ENCODE measurements at places on chromosomes 3 and 15. TPM values are rescaled to one million over a fixed set of nuclear protein-coding genes. Genes with fewer than 3 reads are reported as not detected.
A peak's percentile ranks its signal among the peaks of the same experiment; 100 is the strongest.

Gene TUSC7
- not detected for total RNA-seq

Gene TNNC1
- total RNA-seq, result 2.1 TPM

Gene GHSR
- total RNA-seq, result not detected

Gene SEMA3F
- total RNA-seq, result not detected

Gene SERINC4
- total RNA-seq, result 0.21 TPM

Gene KNG1
- not detected for total RNA-seq

Gene WNT5A
- not detected for total RNA-seq

Gene SLCO2A1
- total RNA-seq, result not detected

Gene STRC
- 0.52 TPM for total RNA-seq

DNA sequence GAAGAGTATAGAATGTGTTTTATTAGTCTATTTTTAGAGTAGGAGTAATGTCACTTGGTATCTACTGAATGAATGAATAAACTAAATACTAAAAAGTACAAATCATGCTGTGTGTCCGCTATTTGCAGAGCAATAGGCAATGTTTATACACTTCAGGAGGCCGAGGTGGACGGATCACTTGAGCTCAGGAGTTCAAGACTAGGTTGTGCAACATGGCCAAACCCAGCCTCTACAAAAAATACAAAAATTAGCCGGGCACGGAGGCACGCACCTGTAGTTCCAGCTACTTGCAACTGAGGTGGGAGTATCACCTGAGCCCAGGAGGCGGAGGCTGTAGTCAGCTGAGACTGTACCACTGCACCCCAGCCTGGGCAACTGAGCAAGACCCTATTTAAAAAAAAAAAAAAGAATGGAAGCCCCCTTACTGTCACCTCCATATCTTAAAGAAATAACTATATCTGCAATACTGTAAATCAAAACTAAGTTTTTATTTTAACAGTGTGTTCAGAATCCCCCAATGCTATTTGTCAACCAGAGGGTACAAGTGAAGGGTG lies 98.4 kb downstream of the DHX30 start:
- H3K4me1 ChIP-seq, result peaks cover 6% of the 10 kb centered on the region
- DNase-seq, result no peak
- H3K4me3 ChIP-seq, result no peak overlapping the region
- H3K36me3 ChIP-seq, result peaks cover 26% of the 10 kb centered on the region
- no peaks in the 10 kb centered on the region for H3K27me3 ChIP-seq

- no peaks in the 10 kb centered on the region for H3K4me1 ChIP-seq
- DNase-seq, result no peak
- no peak overlapping the region for H3K4me3 ChIP-seq
- H3K36me3 ChIP-seq, result no peaks in the 10 kb centered on the region
- H3K27ac ChIP-seq, result no peak overlapping the region
Measured at GRCh38 chr15:58046467-58046866, 19.0 kb downstream of the ALDH1A2 start.

- H3K4me3 ChIP-seq, result no peak overlapping the region
- DNase-seq, result no peak
- no peaks in the 10 kb centered on the region for H3K4me1 ChIP-seq
- H3K36me3 ChIP-seq, result no peaks in the 10 kb centered on the region
- no peaks in the 10 kb centered on the region for H3K27me3 ChIP-seq
Measured at GRCh38 chr3:168865022-168865551, 769.4 kb upstream of the GOLIM4 start.

- peaks cover 2% of the 10 kb centered on the region for H3K4me1 ChIP-seq
- no peaks in the 10 kb centered on the region for H3K27me3 ChIP-seq
- H3K27ac ChIP-seq, result peak overlapping the region; percentile 3
Measured at GRCh38 chr3:56633602-56634535, 49.2 kb downstream of the TASOR start.

- no peaks in the 10 kb centered on the region for H3K27me3 ChIP-seq
- no peak overlapping the region for H3K27ac ChIP-seq
- peaks cover 10% of the 10 kb centered on the region for H3K36me3 ChIP-seq
- H3K4me1 ChIP-seq, result peaks cover 17% of the 10 kb centered on the region
Measured at GRCh38 chr3:58102976-58103451, 94.8 kb downstream of the FLNB start.

- peaks cover 11% of the 10 kb centered on the region for H3K36me3 ChIP-seq
- H3K27ac ChIP-seq, result no peak overlapping the region
- DNase-seq, result no peak
- H3K27me3 ChIP-seq, result no peaks in the 10 kb centered on the region
- H3K4me1 ChIP-seq, result peaks cover 45% of the 10 kb centered on the region
Measured at GRCh38 chr15:52220251-52220650, 29.1 kb upstream of the GNB5 start.

GRCh38 chr3:25173606-25174005 lies 254.5 kb upstream of the RARB start:
- H3K27ac ChIP-seq, result no peak overlapping the region
- H3K36me3 ChIP-seq, result no peaks in the 10 kb centered on the region
- H3K4me3 ChIP-seq, result no peak overlapping the region
- no peak for DNase-seq
- no peaks in the 10 kb centered on the region for H3K27me3 ChIP-seq
- H3K4me1 ChIP-seq, result no peaks in the 10 kb centered on the region

DNA sequence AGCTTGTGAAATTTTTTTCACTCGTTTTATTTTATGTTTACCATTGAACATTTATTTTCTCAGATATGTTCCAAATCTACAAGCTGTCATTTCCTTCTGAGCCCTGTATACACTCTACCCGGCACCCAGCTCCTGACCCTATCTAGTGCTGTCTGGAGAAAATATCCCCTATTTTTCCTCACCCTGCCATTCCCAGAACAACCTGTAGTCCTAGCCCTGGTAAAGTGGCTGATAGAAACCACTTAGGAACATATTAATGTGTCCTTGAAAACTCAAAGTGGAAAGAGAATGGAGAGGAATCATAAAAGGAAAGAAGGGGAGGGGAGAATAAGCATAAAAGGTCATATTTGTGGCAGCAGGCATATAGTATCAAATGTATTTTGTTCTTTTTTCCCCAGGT lies 8.2 kb upstream of the TIMMDC1 start:
- no peak overlapping the region for H3K27ac ChIP-seq
- no peaks in the 10 kb centered on the region for H3K27me3 ChIP-seq
- H3K4me3 ChIP-seq, result no peak overlapping the region
- DNase-seq, result no peak
- peaks cover 62% of the 10 kb centered on the region for H3K36me3 ChIP-seq

DNA sequence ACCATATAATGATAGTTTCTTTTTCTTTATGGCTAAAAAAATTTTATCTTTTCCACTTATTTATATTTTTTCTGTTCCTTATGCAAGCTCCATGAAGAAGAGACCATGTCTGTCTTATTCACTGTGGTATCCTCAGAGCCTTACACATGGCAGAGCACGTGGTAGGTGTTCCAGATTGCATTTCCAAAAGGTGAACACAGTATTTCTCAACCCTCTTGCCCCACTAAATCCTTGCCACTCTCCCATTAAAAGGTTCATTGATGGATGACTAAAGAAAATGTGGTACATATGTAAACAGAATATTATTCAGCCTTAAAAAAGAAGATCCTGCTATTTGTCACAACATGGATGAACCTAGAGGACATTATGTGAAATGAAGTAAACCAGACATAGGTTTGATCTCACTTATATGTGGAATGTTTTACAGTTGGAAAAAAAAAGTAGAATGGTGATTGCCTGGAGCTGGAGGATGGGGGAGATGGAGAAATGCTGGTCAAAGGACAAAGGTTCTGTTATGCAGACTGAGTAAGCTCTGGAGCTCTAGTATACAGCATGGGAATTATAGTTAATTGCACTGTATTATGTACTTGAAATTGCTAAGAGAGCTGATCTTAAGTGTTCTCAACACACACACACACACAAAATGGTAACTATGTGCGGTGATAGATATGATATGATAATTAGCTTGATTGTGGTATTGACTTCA lies 266.7 kb downstream of the CNTN3 start:
- no peaks in the 10 kb centered on the region for H3K36me3 ChIP-seq
- no peak overlapping the region for H3K27ac ChIP-seq
- H3K27me3 ChIP-seq, result no peaks in the 10 kb centered on the region
- DNase-seq, result no peak
- no peaks in the 10 kb centered on the region for H3K4me1 ChIP-seq

DNA sequence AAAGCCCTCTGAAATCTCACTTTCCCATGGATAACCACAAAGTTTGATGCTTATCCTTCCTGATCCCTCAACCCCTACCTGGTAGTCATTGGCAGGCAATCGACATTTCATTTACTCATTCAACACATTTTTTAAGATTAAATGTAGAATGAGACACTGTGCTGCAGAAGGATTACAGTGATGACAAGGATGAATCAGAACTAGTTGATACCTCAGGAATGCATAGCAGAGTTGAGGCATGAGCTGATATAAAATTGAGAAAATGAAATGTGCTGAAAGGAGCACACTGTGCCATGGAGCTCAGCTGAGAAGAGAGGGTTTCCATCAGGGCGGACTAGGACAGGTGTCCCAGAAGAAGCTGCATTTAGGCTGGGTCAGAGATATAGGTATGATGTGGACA lies 48.9 kb upstream of the ACTL6A start:
- H3K36me3 ChIP-seq, result no peaks in the 10 kb centered on the region
- peaks cover 5% of the 10 kb centered on the region for H3K27me3 ChIP-seq
- no peak for DNase-seq

GRCh38 chr3:45612918-45613602 lies 18.5 kb downstream of the LIMD1 start:
- DNase-seq, result no peak
- peaks cover 37% of the 10 kb centered on the region for H3K36me3 ChIP-seq
- no peaks in the 10 kb centered on the region for H3K27me3 ChIP-seq
- H3K4me1 ChIP-seq, result peaks cover 35% of the 10 kb centered on the region
- peak overlapping the region; percentile 43 for H3K27ac ChIP-seq
- H3K4me3 ChIP-seq, result no peak overlapping the region

DNA sequence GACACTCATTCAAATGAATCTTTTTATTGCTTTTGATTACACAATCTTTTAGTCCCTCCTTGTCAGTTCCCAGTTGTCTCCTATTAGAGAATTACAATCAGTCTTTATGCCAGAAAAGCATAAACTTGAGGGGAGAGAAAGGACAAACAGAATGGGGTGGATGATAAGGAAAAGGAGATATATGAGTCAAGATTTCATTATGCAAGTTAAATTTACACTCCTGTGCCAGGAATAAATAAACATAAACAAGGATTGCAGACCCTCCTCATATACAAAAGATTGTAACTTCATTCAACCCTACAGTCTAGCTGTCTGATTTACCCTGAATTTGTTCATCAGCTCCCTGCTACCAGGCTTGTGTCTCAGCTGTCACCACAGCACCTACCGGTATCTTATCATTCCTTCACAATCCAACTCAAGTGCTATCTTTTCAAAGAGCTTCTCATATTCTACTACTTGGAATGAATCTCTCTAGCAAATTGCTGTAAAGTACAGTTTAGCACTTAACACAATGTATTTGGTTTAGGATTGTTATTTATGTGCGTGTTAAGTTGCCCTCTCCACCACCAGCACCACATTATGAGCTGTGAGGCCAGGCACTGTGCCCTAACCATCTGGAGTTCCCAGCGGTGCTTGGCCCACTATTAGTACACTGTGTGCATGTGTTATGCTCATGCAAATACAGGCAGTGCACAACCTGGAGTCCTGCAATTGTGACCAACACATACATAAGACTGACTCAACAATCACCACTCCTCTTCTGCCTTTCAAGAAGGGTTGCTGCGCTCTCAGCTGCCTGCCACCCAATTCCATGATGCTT lies 504.1 kb downstream of the TBL1XR1 start:
- H3K27me3 ChIP-seq, result no peaks in the 10 kb centered on the region
- H3K36me3 ChIP-seq, result no peaks in the 10 kb centered on the region
- no peak for DNase-seq
- no peak overlapping the region for H3K4me3 ChIP-seq
- H3K27ac ChIP-seq, result no peak overlapping the region
- H3K4me1 ChIP-seq, result no peaks in the 10 kb centered on the region

GRCh38 chr15:64701482-64702184 lies 73.8 kb downstream of the RBPMS2 start:
- DNase-seq, result no peak
- H3K27ac ChIP-seq, result peak overlapping the region; percentile 50
- no peaks in the 10 kb centered on the region for H3K27me3 ChIP-seq

- DNase-seq, result no peak
- no peak overlapping the region for H3K27ac ChIP-seq
- H3K4me1 ChIP-seq, result peaks cover 5% of the 10 kb centered on the region
- peaks cover 15% of the 10 kb centered on the region for H3K27me3 ChIP-seq
- H3K36me3 ChIP-seq, result no peaks in the 10 kb centered on the region
Measured at GRCh38 chr15:78642331-78642730, 1.3 kb upstream of the CHRNB4 start.

GRCh38 chr3:77304700-77305021 lies 264.8 kb downstream of the ROBO2 start:
- H3K4me1 ChIP-seq, result no peaks in the 10 kb centered on the region

- H3K27me3 ChIP-seq, result no peaks in the 10 kb centered on the region
- no peak overlapping the region for H3K4me3 ChIP-seq
- H3K4me1 ChIP-seq, result no peaks in the 10 kb centered on the region
- H3K36me3 ChIP-seq, result peaks cover 18% of the 10 kb centered on the region
- DNase-seq, result no peak
Measured at GRCh38 chr3:179373938-179374337, 26.4 kb downstream of the MFN1 start.

DNA sequence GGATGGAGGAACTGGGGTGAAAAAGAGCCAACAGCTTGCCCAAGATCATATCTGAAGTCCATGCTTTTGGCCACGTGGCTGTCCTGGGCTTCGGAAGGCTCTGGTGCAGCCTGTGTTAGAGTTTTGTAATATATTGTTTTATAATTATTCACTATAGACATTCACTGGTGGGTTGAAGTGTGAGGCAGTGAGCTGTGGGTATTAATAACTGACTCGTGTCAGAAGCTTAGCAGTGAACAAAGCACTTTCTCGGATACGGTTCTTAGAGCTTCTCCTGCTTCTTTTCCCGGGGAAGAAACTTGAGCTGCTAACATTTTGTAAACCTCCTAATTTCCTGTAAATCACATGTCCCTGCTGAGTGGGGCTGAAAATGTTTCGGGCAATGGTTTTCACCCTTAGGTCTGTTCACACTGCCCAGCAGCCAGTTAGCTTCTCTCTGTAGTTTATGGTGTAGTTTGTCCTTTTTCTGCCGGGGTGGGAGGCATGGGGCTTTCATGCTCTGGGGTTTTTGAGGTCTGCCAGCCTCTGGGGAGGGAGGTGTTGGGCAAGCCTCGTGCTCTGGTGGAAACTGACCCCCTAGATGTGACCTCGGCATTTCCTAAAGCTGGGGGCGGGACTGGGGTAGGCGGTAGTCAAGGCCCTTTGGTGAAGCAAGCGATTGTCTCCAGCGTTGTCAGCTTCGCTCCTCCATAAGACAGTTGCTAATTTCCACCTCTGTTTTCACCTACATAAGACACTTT lies 1.7 kb downstream of the MRAS start:
- DNase-seq, result no peak
- peaks cover 1% of the 10 kb centered on the region for H3K36me3 ChIP-seq
- peaks cover 47% of the 10 kb centered on the region for H3K27me3 ChIP-seq
- peaks cover 6% of the 10 kb centered on the region for H3K4me1 ChIP-seq
- no peak overlapping the region for H3K4me3 ChIP-seq

- DNase-seq, result no peak
- peaks cover 41% of the 10 kb centered on the region for H3K36me3 ChIP-seq
- H3K27ac ChIP-seq, result peak overlapping the region; percentile 26
- H3K27me3 ChIP-seq, result no peaks in the 10 kb centered on the region
- no peak overlapping the region for H3K4me3 ChIP-seq
Measured at GRCh38 chr3:56886314-56886713, 84.6 kb upstream of the ARHGEF3 start.

- no peak within 1 kb of the TSS for H3K27ac ChIP-seq
- H3K27me3 ChIP-seq, result peaks cover 36% of the 10 kb centered on the region
- peak within 1 kb of the TSS; percentile 45 for H3K4me3 ChIP-seq
- DNase-seq, result no peak
- peaks cover 54% of the 10 kb centered on the region for H3K4me1 ChIP-seq
- peaks cover 1% of the 10 kb centered on the region for H3K36me3 ChIP-seq
Measured at GRCh38 chr15:43517354-43518196, at the start of gene MAP1A. Gene MAP1A, plus strand, starts transcription at chr15:43517608. Its CDS starts 3,866 bp downstream, at chr15:43521474.
